ENCODE measurements at places on chromosomes 3 and 15. TPM values are rescaled to one million over a fixed set of nuclear protein-coding genes. Genes with fewer than 3 reads are reported as not detected.

Gene CHRNA5
- 0.16 TPM for polyA plus RNA-seq

Gene ISG20
- polyA plus RNA-seq, result 3.4 TPM

Gene CCR9
- polyA plus RNA-seq, result not detected

Gene TPRG1
- not detected for polyA plus RNA-seq

Gene EIF4A2
- polyA plus RNA-seq, result 1,904 TPM

Gene ADAMTSL3
- 2.2 TPM for polyA plus RNA-seq

Gene FOXB1
- not detected for polyA plus RNA-seq

Gene ZNF620
- 0.53 TPM for polyA plus RNA-seq

Gene PAQR5
- polyA plus RNA-seq, result 0.42 TPM

Gene GRK7
- polyA plus RNA-seq, result not detected

Gene PRTG
- 1.7 TPM for polyA plus RNA-seq

Gene CHRNA7
- 1.7 TPM for polyA plus RNA-seq

Gene BCL2A1
- polyA plus RNA-seq, result not detected

Gene LYZL4
- polyA plus RNA-seq, result not detected

Gene SCAANT1
- not detected for polyA plus RNA-seq

Gene PDZRN3
- polyA plus RNA-seq, result 7.7 TPM

Gene C3orf49
- not detected for polyA plus RNA-seq

Gene C2CD4A
- polyA plus RNA-seq, result not detected

Gene MST1R
- not detected for polyA plus RNA-seq

Gene IL17RB
- 5.1 TPM for polyA plus RNA-seq

Gene SCAMP5
- 48.3 TPM for polyA plus RNA-seq

Gene SYNPR
- polyA plus RNA-seq, result 8.6 TPM

Gene PRKCD
- polyA plus RNA-seq, result 25.2 TPM

Gene TRIM42
- not detected for polyA plus RNA-seq

Gene TRPM1
- 0.39 TPM for polyA plus RNA-seq

Gene SAMD7
- not detected for polyA plus RNA-seq

Gene DPPA2
- polyA plus RNA-seq, result not detected

Gene UBA7
- 0.52 TPM for polyA plus RNA-seq

Gene SLC24A5
- polyA plus RNA-seq, result 0.47 TPM

Gene ZNF501
- 0.20 TPM for polyA plus RNA-seq

Gene VPS33B
- polyA plus RNA-seq, result 28.9 TPM

Gene CSPG4
- polyA plus RNA-seq, result not detected

Gene PCSK6
- polyA plus RNA-seq, result 13.5 TPM

Gene BCL6
- 13.4 TPM for polyA plus RNA-seq

Gene SSUH2
- polyA plus RNA-seq, result not detected

Gene ZKSCAN7
- polyA plus RNA-seq, result 2.7 TPM

Gene ANKUB1
- polyA plus RNA-seq, result not detected

Gene MYL3
- not detected for polyA plus RNA-seq

Gene PRSS50
- not detected for polyA plus RNA-seq

Gene CNTN6
- 47.8 TPM for polyA plus RNA-seq

Gene FBXO40
- polyA plus RNA-seq, result 0.84 TPM

All from Purkinje cell (primary cell).